ENCODE measurements at places on chromosomes 5 and 9.
A peak's percentile ranks its signal among the peaks of the same experiment; 100 is the strongest.

- peak; percentile 6 for DNase-seq
Measured at GRCh38 chr5:85049020-85049419, 664.3 kb upstream of the EDIL3 start.

DNA sequence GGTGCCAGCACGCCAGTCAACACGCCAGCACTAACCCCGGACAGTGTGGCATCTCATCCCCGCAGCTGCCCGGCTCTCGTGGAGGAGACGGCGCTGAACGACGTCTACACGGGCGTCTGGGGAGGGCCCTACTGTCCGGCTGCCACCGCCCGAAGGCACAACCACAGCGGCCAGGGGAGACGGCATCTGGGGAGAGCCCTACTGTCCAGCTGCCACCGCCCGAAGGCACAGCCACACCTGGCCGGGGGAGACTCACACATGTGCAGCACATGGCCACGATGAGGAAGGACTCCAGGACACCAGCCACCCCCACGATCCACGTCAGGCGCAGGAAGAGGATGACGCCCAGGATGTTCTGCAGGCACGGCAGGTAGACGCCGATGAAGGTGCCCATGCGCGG, 23.1 kb downstream of the SLC12A7 start:
- no peak for DNase-seq

GRCh38 chr5:110043025-110043424, 353.3 kb downstream of the MAN2A1 start:
- no peak for DNase-seq

- DNase-seq = no peak
Measured at GRCh38 chr5:42309865-42310264, 113.4 kb upstream of the GHR start.

- DNase-seq = no peak
Measured at GRCh38 chr5:73440262-73440661, 8.3 kb downstream of the FOXD1 start.

GRCh38 chr5:77168161-77168878, 42.2 kb upstream of the PDE8B start:
- DNase-seq = peak; percentile 80

DNA sequence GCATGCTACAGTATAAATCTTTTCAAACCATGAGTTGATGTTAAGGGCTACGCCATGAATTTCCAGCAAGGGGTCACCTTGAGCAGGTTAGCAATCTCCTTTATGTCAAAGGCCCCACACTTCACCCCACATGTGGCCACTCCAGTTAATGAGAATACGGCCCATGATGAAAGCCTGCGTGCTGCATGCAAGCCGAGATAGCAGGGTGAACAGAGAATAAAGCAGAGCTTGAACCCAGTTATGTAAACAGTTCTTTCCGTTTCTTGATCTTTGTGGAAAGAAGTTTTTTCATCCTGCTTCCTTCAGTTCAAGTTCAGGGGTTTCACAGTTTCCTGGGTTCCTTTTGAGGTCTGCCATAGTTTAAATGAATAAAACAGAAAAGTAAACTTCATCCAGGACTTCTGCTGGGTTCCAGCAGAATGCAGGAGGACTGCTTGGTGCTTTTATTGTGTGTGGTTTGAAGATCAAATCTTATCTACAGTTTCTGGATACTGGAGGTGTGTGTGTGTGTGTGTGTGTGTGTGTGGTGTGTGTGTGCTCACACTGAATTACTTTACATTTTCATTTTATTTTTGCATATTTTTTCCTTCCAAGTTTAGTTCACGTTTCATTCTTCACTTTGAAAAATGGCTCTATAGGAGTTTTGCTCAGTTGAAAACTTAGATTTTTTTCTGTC, 87.1 kb downstream of the HMHB1 start:
- no peak for DNase-seq

GRCh38 chr5:75670577-75670976, 46.7 kb downstream of the POC5 start:
- no peak for DNase-seq

DNA sequence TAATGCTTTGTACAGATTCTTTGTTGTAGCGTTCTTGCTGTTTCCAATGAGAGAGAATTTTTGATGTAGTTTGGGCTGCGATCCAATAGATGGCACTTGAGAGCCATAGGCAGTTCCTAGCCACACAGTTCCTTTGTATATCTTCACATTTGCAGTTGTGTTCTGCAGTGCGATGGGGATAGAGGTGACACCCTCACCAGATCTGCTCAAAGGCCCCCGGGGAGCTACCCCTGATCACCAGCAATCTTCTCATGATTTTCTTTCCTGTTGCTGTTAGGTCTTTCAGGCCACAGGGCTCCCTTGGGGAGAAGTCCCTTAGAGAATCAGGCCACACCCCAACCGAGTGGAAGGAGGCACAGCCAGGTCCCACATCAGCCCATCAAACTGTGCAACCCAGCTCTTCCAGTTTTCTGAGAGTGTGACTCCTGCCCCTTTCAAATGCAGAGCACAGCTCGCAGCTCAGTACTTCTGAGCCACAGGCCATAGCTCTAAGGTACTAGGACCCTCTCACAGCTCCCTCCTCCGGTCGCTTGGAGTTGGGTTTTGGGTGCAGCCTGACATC, 353.7 kb downstream of the SLCO4C1 start:
- DNase-seq = peak; percentile 1

- DNase-seq = no peak
Measured at GRCh38 chr9:87831159-87831558, 51.5 kb upstream of the SPATA31E1 start.

DNA sequence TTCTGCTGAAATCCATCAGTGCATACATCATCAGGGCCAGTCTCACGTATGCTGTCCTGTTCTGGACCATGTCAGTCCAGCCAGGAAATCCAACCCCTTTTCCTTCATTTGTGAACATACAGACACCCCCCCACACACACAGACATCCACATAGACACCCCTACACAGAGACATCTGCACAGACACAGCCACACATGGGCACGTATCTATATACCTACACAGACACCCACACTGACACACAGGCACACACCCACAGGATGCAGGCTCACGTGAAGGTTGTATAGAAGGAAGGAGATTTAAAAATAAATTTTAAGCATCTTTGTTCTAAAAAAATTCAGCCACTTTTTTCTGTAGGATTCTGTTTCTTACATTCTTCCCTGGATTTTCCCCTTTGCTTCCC, 325.6 kb downstream of the SLIT3 start:
- DNase-seq = no peak

- DNase-seq = no peak
Measured at GRCh38 chr5:111211341-111211740, 12.8 kb upstream of the CAMK4 start.

DNA sequence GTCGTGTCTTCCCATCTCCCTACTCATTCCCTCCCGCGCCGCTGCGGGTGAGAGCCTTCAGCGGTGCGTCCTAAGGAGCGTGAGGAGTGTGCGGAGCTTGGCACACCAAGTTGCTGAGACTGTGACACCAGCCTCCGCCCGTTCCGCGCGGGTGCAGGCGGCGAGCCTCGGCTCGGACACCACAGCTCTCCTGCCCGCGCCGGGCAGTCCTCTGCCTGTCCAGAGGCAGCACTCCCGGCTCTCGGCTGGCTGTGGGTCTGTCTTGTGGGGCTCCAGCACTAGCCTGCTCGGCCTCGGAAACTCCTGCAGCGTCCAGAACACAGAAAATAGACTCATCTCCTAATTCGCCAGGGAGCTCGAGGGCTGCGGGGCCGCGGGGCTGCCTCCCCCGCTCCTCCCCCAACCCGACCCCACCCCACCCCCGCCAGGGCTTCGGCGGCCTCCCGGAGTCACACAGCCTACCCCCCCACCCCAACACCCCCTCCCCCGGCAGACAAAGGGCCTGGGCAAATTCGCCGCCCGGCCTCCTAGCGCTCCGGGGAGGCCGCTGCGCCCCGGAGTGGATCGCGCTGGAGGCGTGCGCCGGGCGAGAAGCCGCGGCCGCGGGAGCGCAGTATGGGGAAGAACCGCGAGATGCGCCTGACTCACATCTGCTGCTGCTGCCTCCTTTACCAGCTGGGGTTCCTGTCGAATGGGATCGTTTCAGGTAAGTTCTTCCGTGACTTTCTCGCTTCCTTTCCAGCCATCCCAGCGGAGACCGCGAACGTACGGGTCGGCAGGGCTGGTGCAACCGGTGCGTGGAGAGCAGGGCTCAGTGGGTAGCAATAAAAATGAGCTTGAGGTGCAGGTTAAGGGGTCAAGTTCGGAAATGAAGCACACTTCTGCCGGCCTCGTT, at the start of gene ADAMTS19:
Gene ADAMTS19, plus strand, starts transcription at position 522 of the 895 bp plus-strand sequence. Its CDS starts 94 bp downstream, at position 616.
- no peak for DNase-seq

DNA sequence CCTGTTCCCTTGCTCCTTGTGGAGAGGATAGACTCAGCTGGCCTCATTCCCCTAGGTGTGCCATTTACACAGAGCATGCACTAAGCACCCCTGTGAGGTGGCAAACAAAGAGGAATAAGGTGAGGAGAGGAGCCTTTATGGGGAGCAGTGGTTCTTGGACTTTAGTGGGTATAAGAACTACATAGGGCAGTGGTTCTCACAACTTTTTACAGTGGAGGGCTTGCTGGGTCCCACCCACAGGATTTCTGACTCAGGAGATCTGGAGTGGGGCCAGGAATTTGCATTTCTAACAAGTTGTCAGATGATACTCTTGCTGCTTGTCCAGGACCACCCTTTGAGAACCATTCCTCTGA, 42.0 kb downstream of the CSF1R start:
- DNase-seq = no peak

DNA sequence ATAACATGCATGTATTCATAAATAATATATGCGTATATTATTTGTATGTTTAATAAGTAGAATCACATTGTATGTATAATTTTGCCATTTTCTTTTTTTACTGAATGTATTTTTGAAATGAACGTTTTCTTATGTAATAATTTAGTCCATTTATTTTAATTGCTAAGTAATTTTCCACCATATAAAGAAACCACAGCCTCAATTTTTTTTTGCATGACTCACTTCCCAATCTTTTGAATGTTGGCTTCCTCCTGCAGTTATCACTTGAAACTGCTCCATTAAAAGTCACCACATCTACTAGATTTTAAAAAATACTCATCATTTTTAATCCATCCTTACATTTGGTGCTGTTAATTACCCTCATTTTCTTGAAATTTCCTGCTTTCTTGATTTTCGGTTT, 363.3 kb upstream of the MEF2C start:
- DNase-seq = no peak

GRCh38 chr5:10036136-10036815, 213.4 kb downstream of the ATPSCKMT start:
- no peak for DNase-seq

DNA sequence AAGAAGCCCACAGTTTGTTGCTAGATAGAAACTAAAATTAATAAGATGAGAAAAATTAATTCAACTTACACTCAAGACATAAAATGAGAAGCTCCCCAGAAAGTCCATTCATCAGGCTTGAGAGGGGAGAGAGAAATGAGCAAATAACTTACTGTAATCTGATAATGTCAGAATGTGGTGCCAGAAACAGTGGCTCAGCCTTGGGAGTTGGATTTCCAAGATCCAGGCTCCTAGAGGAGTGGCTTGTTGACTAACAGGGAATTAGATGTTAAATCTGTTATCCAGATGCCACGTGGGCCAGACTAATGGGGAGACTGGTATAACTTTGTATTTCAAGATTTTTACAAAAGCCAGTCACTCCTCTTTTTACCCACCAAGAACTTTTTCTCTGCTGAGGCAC, 458.2 kb downstream of the GADD45G start:
- no peak for DNase-seq

DNA sequence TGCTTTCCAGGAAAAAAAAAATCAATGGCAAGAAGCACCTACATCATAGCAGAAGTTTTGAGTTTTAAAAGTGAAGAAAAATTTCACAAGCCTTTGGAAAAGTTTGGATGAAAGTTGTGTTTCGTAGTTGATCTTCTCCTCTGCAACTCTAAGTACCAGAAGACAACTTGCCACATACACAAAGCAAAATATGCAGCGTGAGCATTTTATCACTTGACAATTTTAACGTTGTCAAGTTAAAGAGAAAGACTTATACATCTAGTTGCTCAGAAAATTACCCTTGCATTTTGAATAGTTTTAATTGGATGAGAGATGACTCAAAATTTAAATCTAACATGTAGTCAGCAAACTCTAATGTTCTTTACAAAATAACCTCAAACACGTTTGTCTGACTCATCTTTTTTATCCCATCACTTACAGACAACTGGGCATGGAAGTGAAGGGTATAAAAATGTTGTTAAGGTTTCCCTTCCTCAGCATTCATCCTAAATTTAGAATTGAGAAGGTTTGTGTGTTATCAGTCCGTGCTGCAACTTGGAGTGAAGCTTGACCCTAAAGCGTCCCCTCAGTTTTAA, 213.4 kb downstream of the MARCHF11 start:
- DNase-seq = no peak

GRCh38 chr5:17184588-17184987, 32.8 kb upstream of the BASP1 start:
- DNase-seq = no peak

GRCh38 chr5:32308946-32309345, 3.8 kb downstream of the MTMR12 start:
- no peak for DNase-seq

GRCh38 chr5:96219580-96220281, 213.3 kb downstream of the PCSK1 start:
- no peak for DNase-seq

DNA sequence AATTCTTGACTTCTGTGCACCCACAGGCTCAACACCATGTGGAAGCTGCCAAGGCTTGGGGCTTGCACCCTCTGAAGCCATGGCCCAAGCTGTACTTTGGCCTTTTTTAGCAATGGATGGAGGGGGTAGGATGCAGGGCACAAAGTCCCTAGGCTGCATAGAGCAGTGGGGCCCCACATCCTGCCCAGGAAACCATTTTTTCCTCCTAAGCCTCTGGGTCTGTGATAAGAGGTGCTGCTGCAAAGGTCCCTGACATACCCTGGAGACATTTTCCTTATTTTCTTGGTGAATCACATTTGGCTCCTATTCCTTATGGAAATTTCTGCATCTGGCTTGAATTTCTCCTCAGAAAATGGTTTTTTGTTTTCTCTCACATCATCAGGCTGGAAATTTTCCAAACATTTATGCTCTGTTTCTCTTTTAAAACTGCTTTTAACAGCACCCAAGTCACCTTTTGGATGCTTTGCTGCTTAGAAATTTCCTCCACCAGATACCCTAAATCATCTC, 482.7 kb upstream of the TLE4 start:
- DNase-seq = no peak

Measured in C1 segment of cervical spinal cord (tissue), 14 donors.